Stimulated activated CD4-positive, alpha-beta T cell treated with anti-CD3 and anti-CD28 coated beads, Interleukin-2, amount 100 ng/mL, for 24 hours (primary cell): ENCODE measurements at places on chromosomes 16 and 17.

DNA sequence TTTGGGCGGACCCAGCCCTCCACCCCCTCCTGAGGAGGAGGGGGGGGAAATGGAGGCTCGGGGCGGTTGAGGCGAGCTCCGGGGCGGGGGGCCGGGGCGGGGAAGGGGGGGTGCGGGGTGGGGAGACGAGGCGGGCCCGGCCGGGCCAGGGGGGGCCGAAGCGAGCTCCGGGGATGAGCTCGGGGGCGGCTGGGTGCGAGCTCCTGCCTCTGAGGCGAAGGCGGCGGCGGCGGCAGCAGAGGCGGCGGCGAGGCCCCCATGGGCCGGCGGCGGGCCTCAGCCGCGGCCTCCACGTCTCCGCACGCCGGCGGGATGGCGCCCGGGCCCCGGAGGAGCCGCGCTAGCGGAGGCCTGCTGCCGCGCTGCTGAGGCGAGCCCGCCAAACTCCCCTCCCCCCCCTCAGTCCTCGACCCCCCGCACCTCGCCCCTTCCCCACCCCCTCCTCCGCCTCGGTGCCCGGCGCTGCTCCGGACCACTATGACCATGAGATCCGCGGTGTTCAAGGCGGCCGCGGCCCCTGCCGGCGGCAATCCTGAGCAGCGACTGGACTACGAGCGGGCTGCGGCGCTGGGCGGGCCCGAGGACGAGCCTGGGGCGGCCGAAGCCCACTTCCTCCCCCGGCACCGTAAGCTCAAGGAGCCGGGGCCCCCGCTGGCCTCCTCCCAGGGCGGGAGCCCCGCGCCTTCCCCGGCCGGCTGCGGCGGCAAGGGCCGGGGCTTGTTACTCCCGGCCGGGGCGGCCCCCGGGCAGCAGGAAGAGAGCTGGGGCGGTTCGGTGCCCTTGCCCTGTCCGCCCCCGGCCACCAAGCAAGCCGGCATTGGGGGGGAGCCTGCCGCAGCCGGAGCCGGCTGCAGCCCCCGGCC is 596 bp downstream of the MSL1 start:
- peak; percentile 47 for DNase-seq

- no peak for DNase-seq
These were observed 128.2 kb downstream of the ZNF778 start for GRCh38 chr16:89345642-89346150.

- no peak for DNase-seq
These were observed 20.5 kb upstream of the JPH3 start for GRCh38 chr16:87581857-87582215.

DNA sequence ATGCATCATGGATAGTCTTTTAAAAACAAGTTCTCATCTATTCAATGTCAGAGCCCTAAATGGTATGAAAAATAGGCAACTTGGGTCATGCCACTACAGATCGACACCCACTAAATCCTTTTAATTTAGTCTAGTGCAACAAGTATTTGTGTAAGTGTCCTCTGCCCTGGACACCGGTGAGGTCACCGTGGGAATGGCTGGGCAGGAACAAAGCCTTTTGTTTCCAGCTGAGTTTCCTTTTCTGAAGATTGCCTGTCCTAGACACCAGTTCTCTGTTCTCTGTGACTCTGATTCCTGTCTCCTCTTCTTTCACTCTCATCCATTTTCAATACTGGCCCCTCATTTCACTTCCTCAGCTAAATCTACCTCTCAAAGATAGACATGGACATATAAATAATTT is 446.5 kb downstream of the MAF start:
- no peak for DNase-seq

DNA sequence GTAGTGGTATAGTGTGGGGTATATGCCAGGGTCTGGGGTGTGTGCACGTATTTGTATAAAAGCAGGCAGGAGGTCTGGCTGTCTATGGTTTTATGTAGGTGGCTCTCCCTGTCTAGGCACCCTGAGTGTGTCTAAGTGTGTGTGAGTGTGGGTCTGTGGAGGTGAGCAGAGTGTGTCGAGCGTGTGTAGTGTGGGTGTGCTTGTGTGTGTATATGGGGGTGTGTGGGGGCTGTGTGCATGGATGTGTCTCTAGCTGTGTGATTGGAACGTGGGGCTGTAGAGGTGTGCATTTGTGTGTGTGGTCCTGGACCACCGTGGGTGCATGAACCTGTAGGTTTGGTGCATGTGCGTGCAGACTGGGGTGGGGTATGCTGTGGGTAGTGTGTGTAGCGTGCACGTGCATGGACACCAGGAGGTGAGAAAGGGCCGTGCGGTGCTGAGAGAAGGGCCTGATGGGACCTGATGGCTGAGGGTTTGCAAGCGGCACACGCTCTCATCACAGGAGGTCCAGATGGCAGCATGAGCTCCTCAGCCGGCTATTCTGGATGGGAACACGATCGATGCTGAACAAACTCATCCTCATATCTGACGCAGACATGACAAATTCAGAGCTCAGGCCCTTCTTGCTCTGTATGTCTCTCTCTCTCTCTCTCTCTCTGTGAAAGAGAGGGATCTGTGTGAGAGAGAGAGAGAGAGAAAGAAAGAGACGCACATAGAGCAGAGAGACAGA is 27.7 kb downstream of the SPACA3 start:
- DNase-seq = no peak

- DNase-seq = no peak
These were observed 53.6 kb upstream of the ZC3H18 start for GRCh38 chr16:88516601-88517061.

DNA sequence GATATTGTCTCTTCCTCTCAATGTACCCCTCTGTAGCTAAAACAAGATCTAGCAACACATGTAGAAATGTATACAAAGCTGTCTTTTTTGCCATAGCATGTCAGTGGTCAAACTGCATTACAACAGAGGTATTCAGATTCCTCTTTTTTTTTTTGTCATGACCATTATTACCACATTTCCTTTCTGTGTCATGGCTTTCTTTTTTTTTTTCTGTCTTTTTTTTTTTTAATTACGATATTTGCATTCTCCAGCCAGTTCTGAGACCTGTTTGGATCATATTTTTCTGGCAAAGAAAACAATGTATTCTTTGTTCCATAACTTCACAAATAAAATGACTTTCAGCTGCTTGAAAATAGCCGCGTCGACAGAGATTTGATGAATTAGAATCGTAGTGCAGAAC is 27.4 kb upstream of the CAPNS2 start:
- no peak for DNase-seq

DNA sequence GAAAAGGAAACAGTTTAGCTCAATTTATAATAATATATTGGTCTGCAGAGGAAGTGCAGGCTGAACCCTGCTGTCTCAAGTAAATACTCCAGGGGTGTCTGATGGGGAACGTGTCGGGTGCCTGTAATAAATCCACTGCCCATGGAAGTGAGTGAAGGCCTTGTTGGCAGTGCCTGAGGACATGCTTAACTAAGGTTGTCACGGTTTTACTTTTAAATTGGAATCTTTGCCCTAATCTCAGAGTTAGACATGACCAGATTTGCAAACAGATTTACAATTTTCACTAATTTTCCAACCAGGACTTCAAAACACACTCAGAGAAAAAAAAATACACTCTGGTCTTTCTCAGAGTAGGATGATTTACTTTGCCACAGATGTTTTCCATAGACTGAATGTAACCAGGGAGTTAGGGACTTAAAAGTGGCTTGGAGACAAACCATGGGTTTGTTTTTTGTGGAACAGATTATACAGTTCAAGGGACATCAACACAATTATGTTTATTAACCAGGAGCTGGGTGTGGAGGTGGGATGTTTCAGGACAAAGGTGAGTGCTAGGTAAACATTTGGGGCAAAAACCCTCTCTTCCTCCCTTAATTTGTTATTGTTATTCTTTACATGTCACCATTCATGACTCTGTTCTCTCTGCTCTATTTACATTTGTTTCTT is 144.5 kb downstream of the FTO start:
- DNase-seq = no peak

DNA sequence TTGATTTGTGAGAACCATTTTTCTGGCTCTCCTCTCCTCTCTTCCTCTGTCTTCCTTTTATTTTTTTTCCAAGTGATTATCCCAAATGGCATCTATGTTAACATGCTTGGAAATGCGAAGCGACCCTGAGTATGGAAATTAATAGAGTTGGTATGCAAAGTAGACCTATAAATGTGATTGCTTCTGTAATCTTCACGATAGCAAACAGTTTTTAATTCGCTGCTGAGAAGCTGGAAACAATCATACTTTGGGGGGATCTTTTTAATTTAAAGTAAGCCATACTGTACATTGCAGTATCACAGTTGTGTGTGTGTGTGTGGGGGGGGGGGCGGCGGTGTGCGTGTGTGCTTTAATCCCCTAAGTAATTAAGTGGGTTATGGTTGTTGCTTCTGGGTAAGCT is 233.3 kb downstream of the CDH13 start:
- no peak for DNase-seq

GRCh38 chr16:67050796-67051195 is 21.8 kb downstream of the CBFB start:
- DNase-seq = no peak

DNA sequence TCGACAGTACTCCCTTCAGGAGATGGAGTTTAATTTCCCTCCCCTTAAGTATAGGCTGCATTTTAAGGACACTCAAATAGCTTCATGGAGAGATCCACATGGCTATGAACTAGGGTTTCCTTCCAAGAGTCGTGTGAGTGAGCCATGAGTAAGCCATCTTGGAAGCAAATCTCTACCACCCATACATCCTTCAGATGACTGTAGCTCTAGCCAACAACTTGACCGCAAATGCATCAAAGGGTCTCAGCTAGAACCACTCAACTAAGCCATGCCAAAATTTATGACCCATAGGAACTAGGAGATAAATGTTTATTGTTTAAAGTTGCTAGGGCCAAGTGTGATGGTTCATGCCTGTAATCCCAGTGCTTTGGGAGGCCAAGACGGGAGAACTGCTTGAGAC is 43.4 kb downstream of the METTL16 start:
- no peak for DNase-seq

- no peak for DNase-seq
These were observed 184.4 kb upstream of the HS3ST3A1 start for GRCh38 chr17:13785981-13786598.

DNA sequence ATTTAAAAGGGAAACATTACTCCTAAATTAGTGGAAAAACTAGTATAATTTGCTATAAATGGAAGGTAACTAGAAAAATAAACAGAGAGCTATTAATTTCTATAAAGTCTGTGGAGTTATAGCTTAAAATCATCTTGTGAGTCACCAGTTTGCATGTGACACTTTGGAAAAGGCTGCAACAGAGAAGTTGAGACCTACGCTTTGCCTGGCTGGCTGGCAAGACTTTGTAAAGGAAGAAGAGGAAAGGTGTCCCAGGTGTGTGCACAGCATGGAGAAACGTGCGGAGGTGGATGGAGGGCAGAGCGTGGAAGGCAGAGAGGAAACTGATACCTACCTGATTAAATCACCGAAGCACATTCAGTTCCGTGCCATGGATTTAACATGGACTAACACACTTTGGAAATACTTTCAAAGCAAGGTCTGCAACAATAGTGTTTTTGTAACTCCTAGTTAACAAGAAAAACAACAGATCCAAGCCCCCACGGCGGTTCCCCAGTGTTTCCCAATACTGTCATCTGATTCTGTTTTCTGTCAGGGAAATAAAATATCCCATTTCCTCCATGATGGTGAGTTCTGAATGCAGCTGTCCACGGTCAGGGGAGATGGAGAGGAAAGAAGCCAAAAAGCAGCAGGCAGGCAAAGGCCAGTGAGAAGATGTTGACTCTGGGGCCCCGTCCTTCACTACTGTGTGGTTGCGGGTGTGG is 134.8 kb downstream of the XYLT1 start:
- no peak for DNase-seq

DNA sequence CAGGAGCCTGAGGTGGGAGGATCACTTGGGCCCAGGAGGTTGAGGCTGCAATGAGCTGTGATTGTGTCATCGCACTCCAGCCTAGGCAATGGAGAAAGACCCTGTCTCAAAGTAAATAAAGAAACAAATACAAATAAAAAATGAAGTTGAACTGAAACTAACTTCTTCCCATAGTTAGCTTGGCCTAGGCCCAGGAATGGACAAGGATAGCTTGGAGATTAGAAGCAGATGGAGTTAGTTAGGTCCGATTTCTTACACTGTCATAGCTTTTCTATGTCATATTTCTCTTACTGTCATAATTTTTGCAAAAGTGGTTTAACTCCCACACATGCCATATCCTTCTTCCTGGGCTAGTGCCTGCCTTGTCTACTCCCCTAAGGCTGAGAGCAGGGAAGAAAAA is 154.7 kb upstream of the CACNG3 start:
- DNase-seq = no peak

- no peak for DNase-seq
These were observed 90.6 kb upstream of the CLEC18A start for GRCh38 chr16:69860233-69861231.

GRCh38 chr17:77716289-77716926 is 242.1 kb upstream of the TNRC6C start:
- DNase-seq = no peak

DNA sequence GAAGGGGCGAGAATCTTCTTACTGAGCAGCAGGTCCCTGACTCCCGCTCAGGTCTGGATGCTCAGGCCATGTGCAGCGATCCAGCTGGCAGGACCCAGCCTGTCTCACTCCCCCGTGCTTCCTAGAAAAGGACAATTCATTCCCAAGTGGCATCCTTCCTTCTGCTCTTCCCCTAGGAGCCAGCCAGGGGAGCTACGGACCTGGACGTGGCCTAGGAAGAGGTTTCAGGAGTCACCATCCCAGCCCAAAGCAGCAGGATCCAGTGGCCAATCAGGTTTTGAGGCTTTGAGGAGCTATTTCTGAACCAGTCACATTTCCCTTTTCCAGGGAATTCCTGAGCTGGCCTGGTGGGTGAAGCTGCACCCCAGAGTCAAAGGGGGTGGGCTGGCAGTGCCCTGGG is 7.8 kb upstream of the CD79B start:
- no peak for DNase-seq

- DNase-seq = no peak
These were observed 26.1 kb upstream of the KIF2B start for GRCh38 chr17:53796642-53797041.

- DNase-seq = no peak
These were observed 71.3 kb downstream of the TMC6 start for GRCh38 chr17:78057113-78057740.

DNA sequence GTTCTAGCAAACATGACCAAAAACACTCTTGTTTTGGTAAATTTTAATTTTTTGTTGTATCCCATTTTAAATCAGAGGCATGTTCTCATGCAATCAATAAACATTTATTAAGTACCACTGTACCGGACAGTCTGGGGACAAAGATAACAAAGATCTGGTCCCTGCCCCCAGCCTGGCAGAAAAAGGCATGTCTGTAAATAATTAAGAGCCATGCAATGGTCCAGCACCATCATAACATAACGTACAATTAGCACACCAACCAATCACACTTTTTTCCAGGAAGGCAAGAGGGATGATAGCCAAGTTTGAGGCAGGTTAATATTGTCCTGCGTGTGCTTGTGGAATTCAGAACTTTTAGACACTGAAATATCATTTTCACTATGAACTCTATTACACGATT is 3.5 kb downstream of the KCNJ16 start:
- no peak for DNase-seq
